ENCODE measurements at places on chromosomes 5 and 9.

- DNase-seq, result peak; percentile 61
Observed at GRCh38 chr5:8176101-8176693, 307.2 kb downstream of the MTRR start.

GRCh38 chr9:22416692-22417060, 29.9 kb upstream of the DMRTA1 start:
- DNase-seq, result no peak

- DNase-seq, result no peak
Observed at GRCh38 chr5:43233946-43234345, 41.9 kb downstream of the NIM1K start.

GRCh38 chr5:117551236-117551635, 976.6 kb upstream of the SEMA6A start:
- no peak for DNase-seq

- no peak for DNase-seq
Observed at GRCh38 chr5:1937590-1937989, 54.9 kb upstream of the IRX4 start.

- no peak for DNase-seq
Observed at GRCh38 chr5:115484368-115484767, 60.2 kb downstream of the FEM1C start.

Measured in right cardiac atrium (tissue), 5 donors.